ENCODE measurements at places on chromosomes 16 and 17. TPM values are rescaled to one million over a fixed set of nuclear protein-coding genes. Genes with fewer than 3 reads are reported as not detected.

Gene KRT33B
- not detected for total RNA-seq

DNA sequence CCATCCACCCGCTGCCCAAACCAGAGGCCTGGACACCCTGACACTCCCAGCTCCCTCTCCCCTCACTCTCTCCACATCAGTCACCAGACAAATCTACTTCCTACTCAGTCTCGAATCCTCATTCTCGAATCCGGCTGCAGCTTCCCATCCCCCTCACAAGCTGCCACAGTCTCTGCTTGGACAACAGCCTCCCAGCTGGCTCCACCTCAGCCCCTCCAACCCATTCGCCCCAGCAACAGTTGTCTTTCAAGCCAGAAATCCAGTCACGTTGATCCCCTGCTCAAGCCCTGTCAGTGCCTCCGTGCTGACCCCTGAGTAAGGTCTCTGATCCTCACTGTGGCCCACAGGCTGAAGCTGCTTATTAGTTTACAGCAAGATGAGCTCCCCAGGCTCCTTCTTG lies 44.2 kb upstream of the MTSS2 start:
- DNase-seq = no peak

Gene NPTX1
- total RNA-seq = 0.51 TPM

GRCh38 chr17:75194879-75195278 lies 10.6 kb upstream of the NUP85 start:
- no peak for DNase-seq

DNA sequence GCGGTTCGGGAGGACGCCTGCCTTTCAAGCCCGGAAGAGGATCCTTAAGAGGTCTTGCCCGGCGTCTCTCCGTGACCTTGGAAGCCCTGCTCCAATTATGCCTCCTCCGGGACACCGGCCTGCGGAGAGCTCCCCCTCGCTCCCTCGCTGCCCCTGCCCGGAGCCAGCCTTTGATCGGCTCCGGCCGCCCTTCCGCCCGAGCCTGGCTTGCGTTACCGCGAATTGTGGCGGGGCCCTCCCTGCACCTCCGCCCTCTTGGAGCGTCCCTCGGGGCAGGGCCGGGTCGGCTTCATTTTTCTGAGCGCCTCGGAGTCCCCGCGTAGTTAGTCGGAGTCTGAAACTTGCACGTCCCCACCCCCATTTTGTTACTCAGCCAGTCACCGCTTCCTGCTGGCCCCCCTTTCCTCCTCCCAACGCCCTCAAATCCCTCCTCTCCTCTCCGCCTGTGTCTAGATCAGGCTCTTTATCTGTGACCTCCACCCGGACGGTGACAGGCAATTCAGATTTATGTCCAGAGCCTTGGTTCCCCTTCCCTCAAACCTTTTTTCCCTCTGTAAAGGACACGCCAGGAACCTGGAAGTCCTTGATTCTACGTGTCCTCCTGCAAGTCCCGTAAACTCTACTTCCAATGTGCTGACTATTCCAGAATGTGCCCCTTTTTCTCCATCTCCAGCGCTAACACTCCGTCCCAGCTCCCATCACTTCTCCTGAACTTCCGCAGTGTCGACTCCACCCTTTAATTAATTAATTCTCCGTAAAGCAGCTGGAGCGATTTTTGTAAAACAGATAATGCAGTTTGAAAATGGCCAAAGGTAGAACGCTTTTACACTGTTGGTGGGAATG lies 569 bp upstream of the RABEP2 start:
- DNase-seq = peak; percentile 88

DNA sequence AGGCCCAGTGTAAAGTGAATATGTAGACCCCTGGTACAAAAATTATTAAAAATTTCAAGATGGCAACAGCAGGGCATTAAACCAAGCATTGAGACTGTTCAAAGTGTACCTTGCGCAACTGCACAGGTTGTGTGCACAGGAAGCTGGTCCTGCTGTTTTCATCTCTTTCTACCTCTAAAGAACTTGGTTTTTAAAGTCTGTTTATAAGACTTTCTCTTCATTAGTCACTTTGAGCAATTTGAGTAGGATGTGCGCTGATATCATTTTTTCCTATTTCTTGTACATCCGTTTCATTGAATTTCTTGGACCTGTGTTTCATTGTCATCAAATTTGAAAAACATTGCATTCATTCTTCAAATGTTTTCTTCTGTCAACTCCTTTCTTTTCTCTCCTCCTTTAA lies 16.8 kb upstream of the PMP22 start:
- DNase-seq = no peak

GRCh38 chr17:45905814-45906213 lies 11.5 kb downstream of the MAPT start:
- DNase-seq = no peak

GRCh38 chr16:14024283-14024682 lies 46.8 kb upstream of the MRTFB start:
- DNase-seq = no peak

DNA sequence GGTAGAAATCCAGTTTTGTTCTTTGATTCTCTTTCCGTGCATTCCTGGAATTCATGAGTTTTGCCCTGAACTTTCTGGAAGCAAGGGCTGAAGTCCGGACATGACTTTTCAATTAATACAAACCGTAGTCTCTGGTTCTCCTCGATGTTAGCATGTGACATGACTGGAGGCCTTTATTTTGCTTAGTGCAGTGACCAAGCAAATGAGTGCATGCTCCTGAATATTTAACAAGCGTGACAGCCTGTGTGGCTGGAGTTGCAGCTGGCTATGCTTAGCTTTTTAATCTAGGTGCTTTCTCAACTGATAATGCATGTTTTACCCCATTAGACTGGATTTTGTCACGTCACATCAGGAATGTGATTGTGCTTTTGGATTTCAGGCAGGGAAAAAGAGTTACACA lies 302.1 kb downstream of the MAP2K6 start:
- no peak for DNase-seq

DNA sequence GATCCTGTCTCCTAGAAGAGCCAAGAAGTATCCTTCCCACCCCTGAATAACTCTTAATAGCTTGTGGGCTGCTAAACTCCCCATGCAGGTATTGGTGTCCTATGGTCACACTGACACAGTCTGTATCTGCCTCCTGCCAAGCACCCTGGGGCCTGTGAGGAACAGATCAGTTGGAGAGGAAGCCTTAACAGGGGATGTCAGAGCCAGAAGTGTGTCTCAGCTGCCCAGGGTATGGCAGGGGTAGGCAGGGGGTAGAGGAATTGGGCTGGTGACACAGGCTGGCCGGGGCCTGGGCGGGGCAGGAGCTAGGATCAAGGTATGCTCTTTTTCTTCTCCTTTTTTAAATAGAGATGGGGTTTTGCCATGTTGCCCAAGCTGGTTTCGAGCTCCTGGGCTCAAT lies 44.7 kb downstream of the DDX19A start:
- no peak for DNase-seq

DNA sequence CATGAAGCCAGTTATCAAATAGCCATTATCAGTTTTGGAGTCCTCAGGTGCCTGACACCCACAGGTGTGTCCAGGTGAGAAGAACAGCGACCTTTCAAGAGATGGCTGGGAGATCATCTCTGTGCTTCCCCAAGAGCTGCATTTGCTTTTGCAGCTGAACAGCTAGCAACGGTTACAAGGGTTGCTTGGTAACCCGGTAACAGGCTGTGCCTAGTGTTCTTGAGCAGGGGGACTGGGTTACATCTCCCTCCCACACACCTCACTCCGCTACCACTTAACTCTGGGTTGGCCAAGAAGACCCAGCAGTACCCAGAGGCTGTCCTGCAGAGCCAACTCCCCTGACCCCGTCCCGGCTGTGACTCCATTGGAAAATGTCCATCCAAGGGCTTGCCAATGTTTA lies 147.0 kb downstream of the SLC39A11 start:
- DNase-seq = no peak

DNA sequence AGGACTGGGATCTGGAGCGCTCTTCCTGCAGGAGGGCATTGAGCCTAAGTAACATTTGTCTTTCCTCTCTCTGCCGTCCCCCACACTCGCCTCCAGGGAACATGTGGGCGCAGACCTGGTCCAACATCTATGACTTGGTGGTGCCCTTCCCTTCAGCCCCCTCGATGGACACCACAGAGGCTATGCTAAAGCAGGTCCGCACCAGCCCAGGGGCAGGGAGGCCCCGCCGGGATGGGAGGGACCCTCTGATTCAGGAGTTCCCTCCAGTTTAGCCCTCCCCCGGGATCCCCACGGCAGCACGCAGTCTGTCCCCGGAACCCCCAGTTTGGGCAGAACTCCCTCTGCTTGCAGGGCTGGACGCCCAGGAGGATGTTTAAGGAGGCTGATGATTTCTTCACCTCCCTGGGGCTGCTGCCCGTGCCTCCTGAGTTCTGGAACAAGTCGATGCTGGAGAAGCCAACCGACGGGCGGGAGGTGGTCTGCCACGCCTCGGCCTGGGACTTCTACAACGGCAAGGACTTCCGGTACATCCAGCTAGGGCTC lies 14.1 kb downstream of the ACE start:
- DNase-seq = no peak

DNA sequence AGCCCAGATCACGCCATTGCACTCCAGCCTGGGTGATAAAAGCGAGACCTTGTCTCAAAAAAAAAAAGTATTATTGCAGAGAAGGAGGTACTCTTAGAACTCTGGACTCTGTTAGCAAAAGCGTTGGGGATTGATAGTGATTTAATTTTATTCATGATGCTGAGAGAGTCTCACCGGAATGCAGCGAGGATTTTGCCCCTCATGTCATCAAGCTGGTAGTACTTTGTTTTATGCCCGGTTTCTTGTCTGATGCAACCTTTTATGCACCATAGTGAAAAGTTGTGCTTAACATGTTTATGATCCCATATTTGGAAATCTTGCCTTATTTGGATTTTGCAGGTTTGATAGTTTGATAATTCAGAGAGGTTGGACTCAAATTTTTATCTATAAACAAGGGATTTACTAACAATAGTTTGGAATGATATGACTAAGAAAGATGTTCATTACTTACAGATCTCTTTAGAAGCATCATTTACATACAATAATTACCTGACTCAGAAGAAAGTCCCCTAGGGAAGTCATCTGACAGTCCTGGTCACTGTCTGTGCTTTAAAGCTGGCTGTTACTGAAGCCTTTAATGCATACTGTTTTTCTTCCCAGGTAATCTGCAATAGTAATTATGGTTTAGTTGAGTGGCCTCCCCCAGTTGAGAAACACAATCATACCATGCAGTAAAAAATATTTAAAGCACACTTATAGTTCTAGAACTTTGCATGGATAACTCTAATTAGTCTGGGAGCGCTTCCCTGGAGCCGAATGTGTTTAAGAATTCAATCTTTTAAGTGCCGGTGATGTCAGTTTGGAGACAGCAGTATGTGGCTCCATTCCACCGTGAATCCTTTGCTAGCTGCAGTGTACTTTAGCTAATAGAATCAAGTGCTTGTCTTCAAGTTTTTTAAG lies 120.9 kb downstream of the PRKCA start:
- DNase-seq = no peak

Gene GPR139
- total RNA-seq = not detected

- peak; percentile 91 for DNase-seq
Observed at GRCh38 chr16:89720813-89721545, at the start of the genes VPS9D1 and ZNF276. Gene VPS9D1, minus strand, starts transcription at chr16:89720898. Its CDS starts 37 bp downstream, at chr16:89720861. Gene ZNF276, plus strand, starts transcription at chr16:89721537. Its CDS starts 104 bp downstream, at chr16:89721641.

- DNase-seq = no peak
Observed at GRCh38 chr17:49725452-49726130, 17.8 kb upstream of the SLC35B1 start.

Gene NOD2
- 2.4 TPM for total RNA-seq

- DNase-seq = no peak
Observed at GRCh38 chr16:23288726-23289512, 13.2 kb upstream of the SCNN1B start.

Gene TSPAN10
- 0.47 TPM for total RNA-seq

Gene ACSM3
- 45.1 TPM for total RNA-seq

GRCh38 chr17:75614006-75614405 lies 19.2 kb upstream of the SMIM5 start:
- DNase-seq = no peak

DNA sequence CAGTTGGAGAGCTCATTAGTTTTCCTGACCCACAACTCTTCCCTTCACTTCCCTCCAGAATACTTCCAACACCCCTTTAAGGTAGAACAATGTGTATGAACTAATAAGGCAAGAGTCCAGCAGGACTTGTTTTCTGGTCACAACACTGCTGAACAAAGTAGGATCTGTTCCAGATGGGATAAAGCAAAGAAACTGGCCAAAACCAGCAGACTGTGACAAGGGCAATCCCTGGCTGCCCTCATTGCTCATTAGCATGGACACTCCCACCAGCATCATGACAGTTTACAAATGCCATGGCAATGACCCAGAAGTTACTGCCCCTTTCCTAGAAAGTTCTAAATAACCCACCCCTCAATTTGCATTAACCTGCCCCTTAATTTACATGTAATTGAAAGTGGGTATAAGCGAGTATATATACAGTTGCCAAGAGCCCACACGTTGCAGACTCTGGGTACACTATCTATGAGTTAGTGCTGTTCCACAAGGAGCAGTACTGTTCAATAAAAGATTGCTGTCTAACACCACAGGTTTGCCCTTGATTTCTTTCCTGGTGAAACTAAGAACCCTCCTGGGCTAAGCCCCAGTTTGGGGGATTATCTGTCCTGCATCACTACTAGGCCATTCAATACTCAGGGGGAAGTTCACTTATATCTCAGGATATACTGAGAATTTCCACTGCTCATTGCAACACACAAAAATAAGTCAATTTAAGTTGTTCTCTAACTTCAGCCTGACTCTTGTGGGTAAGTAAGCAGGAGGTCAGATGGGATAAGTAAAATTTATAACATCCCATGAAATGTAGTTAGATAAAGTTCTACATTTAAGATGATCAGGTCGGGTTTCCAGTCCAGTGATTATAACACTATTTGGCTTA lies 82.3 kb downstream of the SSH2 start:
- no peak for DNase-seq

Data from mucosa of descending colon (tissue), 3 donors.